ENCODE measurements at places on chromosomes 5 and 9. TPM values are rescaled to one million over a fixed set of nuclear protein-coding genes. Genes with fewer than 3 reads are reported as not detected.

Gene IL3
- total RNA-seq, result not detected

Gene TXNDC8
- total RNA-seq, result not detected

Gene ACTBL2
- total RNA-seq, result 0.19 TPM

Gene C5orf46
- total RNA-seq, result 5.9 TPM

Gene ZNF883
- 6.2 TPM for total RNA-seq

Gene RORB
- under 0.01 TPM for total RNA-seq

Gene IFNA13
- not detected for total RNA-seq

Gene PNPLA7
- 1.4 TPM for total RNA-seq

Gene PTGER4
- 9.6 TPM for total RNA-seq

Gene MSH3
- total RNA-seq, result 15.2 TPM

Gene TMCO6
- 7.6 TPM for total RNA-seq

Gene FAM169A
- total RNA-seq, result 0.19 TPM

Gene FREM1
- total RNA-seq, result not detected

Gene MOB3B
- under 0.01 TPM for total RNA-seq

Gene PKD2L2
- total RNA-seq, result 0.38 TPM

Gene ZNF300
- 5.6 TPM for total RNA-seq

Gene TRIM36
- 0.56 TPM for total RNA-seq

Gene PCDHGA5
- 0.58 TPM for total RNA-seq

Gene LRRC19
- total RNA-seq, result not detected

Gene FTMT
- not detected for total RNA-seq

Gene CDC20B
- 0.56 TPM for total RNA-seq

Gene COL15A1
- total RNA-seq, result 5.9 TPM

Gene FOXI1
- total RNA-seq, result under 0.01 TPM

Gene FRMPD1
- not detected for total RNA-seq

Gene IL9
- not detected for total RNA-seq
